Activated T-cell treated with anti-CD3 and anti-CD28 coated beads, Interleukin-2, amount 50 U/mL, for 72 hours (primary cell): ENCODE measurements at places on chromosomes 13 and 19. TPM values are rescaled to one million over a fixed set of nuclear protein-coding genes. Genes with fewer than 3 reads are reported as not detected.

PDX1 gene
- total RNA-seq = not detected

DNA sequence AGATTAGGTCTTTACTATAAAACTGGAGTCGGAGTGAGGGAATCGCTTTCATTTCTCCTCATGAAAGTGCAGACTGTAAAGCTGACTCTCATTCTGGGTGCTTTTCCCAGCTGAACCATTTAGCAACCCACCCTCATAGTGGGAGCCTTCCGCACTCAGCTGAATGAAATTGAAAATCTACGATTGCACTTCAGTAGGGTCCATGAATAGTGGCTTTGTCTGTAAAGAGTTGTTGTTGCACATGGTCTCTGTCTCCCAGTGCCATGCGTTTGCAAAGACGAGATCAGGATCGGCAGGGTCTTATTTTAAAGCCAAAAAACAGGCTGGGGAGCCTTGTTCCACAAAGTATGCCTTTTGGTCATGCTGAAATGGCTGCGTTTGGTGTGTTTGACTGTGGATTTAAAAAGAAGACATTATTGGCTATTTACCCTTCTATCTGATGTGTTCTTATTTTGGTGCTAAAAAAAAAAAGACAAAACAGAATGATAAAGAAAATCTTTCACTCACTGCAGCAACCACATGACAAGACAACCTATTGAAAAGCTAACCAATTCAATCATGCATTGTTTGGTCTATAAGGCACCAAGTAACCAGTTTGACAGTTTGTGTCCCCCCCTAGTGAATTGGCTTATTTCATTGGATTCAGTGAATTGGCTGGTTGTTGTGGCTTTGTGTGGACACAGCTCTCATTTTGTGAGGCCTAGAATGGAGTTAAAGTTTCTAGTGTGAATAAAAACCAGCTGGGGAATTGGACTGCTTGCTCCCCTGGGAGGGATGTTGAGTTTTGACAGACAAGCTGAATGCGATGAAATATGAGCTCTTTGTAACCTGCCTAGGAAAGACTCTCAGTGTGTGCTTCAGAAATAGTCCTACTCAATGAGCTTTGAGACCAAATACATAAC, 65.6 kb downstream of the ARHGAP35 start:
- peak overlapping the region; percentile 54 for H3K27ac ChIP-seq
- no peak overlapping the region for H3K4me3 ChIP-seq
- no peaks in the 10 kb centered on the region for H3K36me3 ChIP-seq
- no peaks in the 10 kb centered on the region for H3K27me3 ChIP-seq
- DNase-seq = no peak

GRCh38 chr13:102460806-102461205, 59.0 kb upstream of the FGF14 start:
- H3K4me1 ChIP-seq = peaks cover 8% of the 10 kb centered on the region
- no peak overlapping the region for H3K27ac ChIP-seq
- H3K27me3 ChIP-seq = peaks cover 24% of the 10 kb centered on the region
- H3K4me3 ChIP-seq = no peak overlapping the region
- no peaks in the 10 kb centered on the region for H3K36me3 ChIP-seq
- DNase-seq = no peak

DNA sequence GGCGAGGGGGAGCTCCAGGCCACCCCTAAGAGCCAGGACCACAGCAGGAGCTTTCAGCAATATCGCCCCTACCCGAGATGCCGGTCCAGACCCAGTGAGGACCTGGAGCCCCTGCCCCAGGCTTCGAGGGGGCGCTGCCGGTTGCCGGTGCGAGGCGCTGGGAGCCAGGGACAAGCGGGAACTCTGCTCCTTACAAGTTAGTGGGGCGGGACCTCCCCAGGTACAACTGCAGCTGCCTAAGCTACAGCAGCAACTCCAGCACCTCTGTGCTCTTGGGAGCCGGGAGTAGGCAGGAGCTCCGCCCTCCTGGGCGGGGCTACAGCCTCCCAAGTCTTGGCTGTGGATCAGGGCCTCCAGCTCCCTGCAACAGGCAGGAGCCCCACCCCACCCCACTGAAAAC, 15.2 kb upstream of the TSC22D1 start:
- no peak overlapping the region for H3K27ac ChIP-seq
- H3K27me3 ChIP-seq = peaks cover 25% of the 10 kb centered on the region
- DNase-seq = no peak
- no peaks in the 10 kb centered on the region for H3K4me1 ChIP-seq

GRCh38 chr19:5170329-5170745, 170.3 kb downstream of the PTPRS start:
- H3K4me1 ChIP-seq = peaks cover 6% of the 10 kb centered on the region
- H3K4me3 ChIP-seq = no peak overlapping the region

- peaks cover 31% of the 10 kb centered on the region for H3K4me1 ChIP-seq
- peak overlapping the region; percentile 63 for H3K4me3 ChIP-seq
- DNase-seq = peak; percentile 33
- H3K27ac ChIP-seq = peak overlapping the region; percentile 30
- H3K36me3 ChIP-seq = peaks cover 5% of the 10 kb centered on the region
Observed at GRCh38 chr13:42474954-42475353, 99.0 kb upstream of the TNFSF11 start.

- H3K27ac ChIP-seq = no peak overlapping the region
- no peaks in the 10 kb centered on the region for H3K27me3 ChIP-seq
- peaks cover 5% of the 10 kb centered on the region for H3K36me3 ChIP-seq
- no peak overlapping the region for H3K4me3 ChIP-seq
- H3K4me1 ChIP-seq = no peaks in the 10 kb centered on the region
- no peak for DNase-seq
Observed at GRCh38 chr19:5204212-5204611, 136.4 kb downstream of the PTPRS start.

- peak; percentile 39 for DNase-seq
- H3K27me3 ChIP-seq = no peaks in the 10 kb centered on the region
- H3K27ac ChIP-seq = peak overlapping the region; percentile 96
- peaks cover 5% of the 10 kb centered on the region for H3K36me3 ChIP-seq
Observed at GRCh38 chr19:1847684-1848398, 442 bp downstream of the REXO1 start.

- no peak overlapping the region for H3K27ac ChIP-seq
- H3K4me3 ChIP-seq = no peak overlapping the region
- no peaks in the 10 kb centered on the region for H3K36me3 ChIP-seq
Observed at GRCh38 chr13:53781941-53782340, 753.3 kb downstream of the OLFM4 start.

INSR gene
- total RNA-seq = 8.7 TPM

DNA sequence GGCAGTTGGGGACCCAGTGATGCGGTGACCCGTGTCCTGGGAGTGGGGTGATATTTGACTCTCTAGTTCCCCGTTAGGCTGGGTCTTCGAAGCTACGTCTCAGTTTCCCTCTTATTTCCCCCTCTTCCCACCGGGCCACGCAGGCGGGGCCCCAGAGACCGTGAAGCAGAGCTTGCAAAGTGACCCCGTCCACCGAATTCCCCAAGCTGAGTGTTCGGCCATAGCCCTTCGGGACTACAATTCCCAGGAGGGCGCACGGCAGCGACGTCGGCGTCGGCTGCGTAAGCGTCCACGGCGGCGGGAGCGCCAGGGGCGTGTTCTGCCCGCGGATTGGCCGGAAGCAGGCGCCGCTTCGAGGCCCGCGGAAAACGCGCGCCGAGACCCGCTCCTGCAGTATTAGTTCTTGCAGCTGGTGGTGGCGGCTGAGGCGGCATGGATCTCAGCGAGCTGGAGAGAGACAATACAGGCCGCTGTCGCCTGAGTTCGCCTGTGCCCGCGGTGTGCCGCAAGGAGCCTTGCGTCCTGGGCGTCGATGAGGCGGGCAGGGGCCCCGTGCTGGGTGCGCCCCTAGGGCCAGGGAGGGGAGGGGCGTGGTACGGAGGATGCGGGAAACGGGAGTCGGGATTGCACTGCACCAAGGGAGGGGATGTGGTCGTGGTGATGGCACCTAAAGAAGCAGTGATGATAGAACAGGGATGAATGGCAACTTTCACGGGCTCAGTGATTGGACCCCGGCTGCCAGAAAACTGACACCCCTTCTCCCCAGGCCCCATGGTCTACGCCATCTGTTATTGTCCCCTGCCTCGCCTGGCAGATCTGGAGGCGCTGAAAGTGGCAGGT, at the start of gene RNASEH2A:
Gene RNASEH2A, plus strand, starts transcription at position 343 of the 840 bp plus-strand sequence. Its CDS starts 90 bp downstream, at position 433.
- peak; percentile 93 for DNase-seq
- H3K27me3 ChIP-seq = no peaks in the 10 kb centered on the region
- H3K4me3 ChIP-seq = peak within 1 kb of the TSS; percentile 98
- peaks cover 2% of the 10 kb centered on the region for H3K36me3 ChIP-seq
- H3K4me1 ChIP-seq = peaks cover 37% of the 10 kb centered on the region

DNA sequence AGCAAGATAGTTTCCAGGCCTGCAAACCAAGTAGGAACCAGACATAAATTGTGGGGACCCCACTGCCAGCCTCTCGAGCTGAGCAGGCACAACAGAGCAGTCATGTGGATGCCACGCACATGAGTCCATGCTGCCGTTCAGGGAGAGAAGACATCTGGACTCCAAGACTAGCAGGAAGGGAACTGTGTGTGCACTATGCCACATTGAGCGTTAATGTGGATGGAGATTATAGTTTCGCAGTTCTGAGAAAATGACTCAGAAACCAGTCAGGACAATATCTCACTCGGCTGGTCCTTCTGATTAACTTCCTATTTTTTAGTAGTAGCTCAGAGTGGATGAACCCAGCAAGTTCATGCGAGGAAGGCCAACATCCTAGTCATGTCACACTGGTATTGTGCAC, 124.9 kb downstream of the CRYL1 start:
- H3K4me1 ChIP-seq = peaks cover 22% of the 10 kb centered on the region
- H3K27me3 ChIP-seq = no peaks in the 10 kb centered on the region
- H3K36me3 ChIP-seq = peaks cover 3% of the 10 kb centered on the region
- no peak overlapping the region for H3K27ac ChIP-seq
- no peak overlapping the region for H3K4me3 ChIP-seq

DNA sequence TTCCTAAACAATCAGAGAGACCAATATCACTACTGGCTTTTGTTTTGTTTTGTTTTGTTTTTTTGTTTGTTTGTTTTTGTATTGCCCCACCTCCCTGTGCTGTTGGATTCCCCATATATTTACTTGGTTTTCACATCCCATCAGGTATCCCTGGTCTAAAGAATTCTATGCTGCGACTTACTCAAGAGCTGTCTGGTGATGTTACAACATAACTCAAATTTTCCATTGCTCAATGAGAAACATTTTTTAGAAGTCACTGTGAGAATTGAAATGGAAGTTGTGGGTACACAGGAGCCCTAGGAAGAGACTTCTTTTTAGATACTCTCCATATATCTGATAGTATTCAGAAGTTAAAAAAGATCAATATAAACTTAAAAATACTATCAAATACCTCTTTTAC, 181.4 kb downstream of the KLF5 start:
- no peaks in the 10 kb centered on the region for H3K4me1 ChIP-seq
- no peaks in the 10 kb centered on the region for H3K36me3 ChIP-seq
- no peak for DNase-seq
- H3K27me3 ChIP-seq = no peaks in the 10 kb centered on the region
- H3K4me3 ChIP-seq = no peak overlapping the region
- no peak overlapping the region for H3K27ac ChIP-seq

CALR3 gene
- total RNA-seq = not detected

DNA sequence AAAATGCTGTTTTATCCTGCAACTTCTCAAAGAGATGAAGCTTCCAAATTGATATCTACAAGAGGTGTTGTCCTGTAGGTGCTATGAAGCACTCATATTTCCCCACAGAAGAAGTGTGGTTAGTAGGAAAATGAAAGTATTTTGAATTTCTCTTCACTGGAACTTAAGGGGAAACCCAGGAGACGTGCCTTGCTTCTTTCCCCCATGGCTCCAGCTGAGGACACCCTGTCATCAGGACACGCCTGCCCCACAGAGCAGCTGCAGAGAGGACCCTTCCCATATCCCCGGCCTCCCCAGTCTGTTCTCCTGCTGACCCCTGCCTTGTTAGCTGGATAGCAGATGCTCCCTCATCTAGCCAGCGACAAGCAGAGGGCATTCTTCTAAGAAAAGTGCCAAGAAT, 371.3 kb downstream of the COG6 start:
- peak overlapping the region; percentile 76 for H3K4me3 ChIP-seq
- peak; percentile 35 for DNase-seq
- H3K27me3 ChIP-seq = peaks cover 7% of the 10 kb centered on the region

ZNF69 gene
- total RNA-seq = 2.0 TPM

- peaks cover 36% of the 10 kb centered on the region for H3K27me3 ChIP-seq
- H3K4me3 ChIP-seq = no peak overlapping the region
- DNase-seq = no peak
- peaks cover 59% of the 10 kb centered on the region for H3K4me1 ChIP-seq
- no peak overlapping the region for H3K27ac ChIP-seq
Observed at GRCh38 chr13:94664889-94665288, 47.5 kb downstream of the SOX21 start.

ZNF480 gene
- 10.0 TPM for total RNA-seq

DNA sequence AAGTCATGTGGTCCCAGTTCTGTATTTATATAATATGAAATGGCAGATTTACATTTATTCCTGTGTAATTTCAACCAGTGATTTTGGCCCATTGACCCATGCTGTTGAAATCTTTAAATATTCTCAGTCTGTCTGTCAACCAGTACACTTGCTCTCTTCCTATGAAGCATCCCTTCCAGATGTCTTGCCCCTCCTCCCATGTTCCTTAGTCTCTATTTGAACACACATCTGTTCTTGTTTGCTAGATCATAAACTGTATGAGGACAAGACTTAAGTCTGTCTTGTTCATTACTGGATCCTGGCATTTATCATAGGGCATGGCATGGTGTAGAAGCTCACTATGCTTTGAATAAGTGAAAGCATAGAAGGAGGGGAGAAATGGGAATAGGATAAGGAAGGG, 34.9 kb downstream of the STARD13 start:
- H3K27me3 ChIP-seq = no peaks in the 10 kb centered on the region
- H3K27ac ChIP-seq = no peak overlapping the region
- H3K4me1 ChIP-seq = no peaks in the 10 kb centered on the region
- no peaks in the 10 kb centered on the region for H3K36me3 ChIP-seq

GRCh38 chr13:67148161-67148571, 82.0 kb downstream of the PCDH9 start:
- no peak overlapping the region for H3K27ac ChIP-seq
- no peaks in the 10 kb centered on the region for H3K36me3 ChIP-seq
- no peaks in the 10 kb centered on the region for H3K27me3 ChIP-seq
- H3K4me3 ChIP-seq = no peak overlapping the region
- no peaks in the 10 kb centered on the region for H3K4me1 ChIP-seq

- H3K27me3 ChIP-seq = no peaks in the 10 kb centered on the region
- peaks cover 15% of the 10 kb centered on the region for H3K4me1 ChIP-seq
- DNase-seq = no peak
- no peak overlapping the region for H3K27ac ChIP-seq
Observed at GRCh38 chr13:51734786-51735185, 69.2 kb downstream of the DHRS12 start.

ATXN8OS gene
- not detected for total RNA-seq

DNA sequence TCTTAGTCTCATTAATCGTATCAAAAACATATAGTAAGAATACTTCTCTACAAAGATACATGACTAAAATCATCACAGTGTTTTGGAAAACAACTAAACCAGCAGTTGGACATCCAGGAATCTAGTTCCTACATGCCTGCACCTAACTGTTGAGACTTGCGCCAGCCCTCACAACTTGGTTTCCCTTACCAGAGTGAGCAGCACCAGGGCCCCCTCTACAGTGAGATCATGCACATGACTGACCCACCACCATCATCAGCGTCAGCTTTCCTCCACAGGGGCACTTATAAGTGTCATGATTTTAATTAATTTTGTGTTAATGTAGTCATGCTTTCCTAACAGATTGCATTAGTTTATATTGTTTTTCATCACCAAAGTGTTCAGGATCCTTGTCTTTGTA, 1322.0 kb downstream of the EFNB2 start:
- no peak overlapping the region for H3K4me3 ChIP-seq
- no peak for DNase-seq
- no peaks in the 10 kb centered on the region for H3K36me3 ChIP-seq
- no peak overlapping the region for H3K27ac ChIP-seq
- H3K4me1 ChIP-seq = no peaks in the 10 kb centered on the region

SEMA6B gene
- 0.19 TPM for total RNA-seq

RDH8 gene
- not detected for total RNA-seq
